Kidney epithelial cell (primary cell): ENCODE measurements at places on chromosomes 1 and 21. TPM values are rescaled to one million over a fixed set of nuclear protein-coding genes. Genes with fewer than 3 reads are reported as not detected.

DNA sequence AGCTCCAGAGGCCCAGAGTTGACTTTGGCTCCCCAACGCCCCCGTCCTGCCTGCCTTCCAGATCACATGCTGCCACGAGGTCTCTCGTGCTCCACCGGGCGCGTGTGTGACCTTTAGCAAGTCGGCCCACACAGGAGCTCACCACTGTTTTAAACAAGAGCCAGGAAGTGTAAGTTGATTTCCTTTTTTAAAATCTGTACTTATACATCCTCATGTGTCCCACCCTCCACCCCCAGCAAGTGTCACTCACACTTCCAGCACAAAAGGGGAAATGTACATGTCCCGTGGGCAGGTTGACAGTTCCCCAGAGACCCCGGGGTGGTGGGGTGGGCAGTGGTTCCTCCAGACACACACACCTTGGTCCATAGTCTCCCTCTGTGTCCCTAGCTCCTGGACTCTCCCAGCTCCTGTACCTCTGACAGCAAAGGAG, 84.4 kb downstream of the STUM start:
- no peak for DNase-seq

GRCh38 chr1:82161700-82162141, 361.0 kb downstream of the ADGRL2 start:
- DNase-seq, result no peak

- no peak for DNase-seq
These were observed 237.0 kb upstream of the HOOK1 start for GRCh38 chr1:59577774-59578173.

DNA sequence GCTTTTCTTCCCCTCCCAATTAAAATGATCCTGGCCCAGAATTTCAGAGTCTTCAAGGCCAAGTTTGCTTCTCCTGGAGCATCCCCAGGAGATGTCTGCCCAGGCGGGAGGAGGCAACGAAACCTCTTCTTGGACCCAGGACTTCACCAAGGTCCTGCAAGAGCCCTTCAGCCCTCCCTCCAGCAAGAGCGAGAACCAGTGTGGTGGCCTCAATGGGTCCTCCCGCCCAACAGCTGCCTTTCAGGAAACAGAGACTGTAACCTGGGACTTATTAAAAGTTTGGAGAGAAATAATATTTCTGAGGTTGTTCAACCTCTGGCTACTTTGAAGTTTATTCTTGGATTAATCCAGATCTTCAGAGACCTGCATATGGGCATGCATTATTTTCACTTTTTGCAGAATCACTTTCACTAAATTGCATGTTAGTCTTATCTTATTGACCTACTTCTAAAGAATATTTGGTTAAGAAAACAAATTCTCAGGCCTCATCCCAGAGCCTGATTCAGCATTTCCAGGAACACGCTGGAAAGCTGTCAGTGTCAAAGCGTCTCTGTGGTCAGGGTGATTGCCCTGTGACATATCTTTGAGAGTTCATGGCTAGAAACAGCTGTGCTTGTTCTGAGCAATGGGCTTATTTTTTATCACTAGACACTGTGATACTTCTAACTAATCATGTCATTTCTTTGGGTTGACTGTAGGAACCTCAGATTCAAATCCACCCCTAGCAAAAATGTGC, 66.0 kb upstream of the CLDN14 start:
- no peak for DNase-seq

DNA sequence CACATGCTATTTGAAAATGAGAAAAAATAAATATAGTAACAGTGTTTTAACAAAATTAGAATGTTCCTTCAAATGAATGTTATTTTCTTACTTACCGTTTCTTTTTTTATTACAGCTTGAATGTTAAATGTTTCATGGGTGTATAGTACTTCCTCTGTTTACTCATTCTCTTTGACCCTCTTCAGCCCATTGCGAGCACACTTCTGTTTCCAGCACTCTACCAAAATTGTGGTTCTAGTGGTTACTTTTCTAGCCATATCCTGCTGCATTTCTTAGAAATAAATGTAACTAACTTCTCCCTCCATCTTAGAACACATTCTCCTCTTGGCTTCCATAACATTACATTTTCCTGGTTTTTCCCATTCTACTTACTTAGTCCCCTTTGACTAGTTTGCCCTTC, 190.0 kb upstream of the C1orf105 start:
- no peak for DNase-seq

CCDC17 gene
- 0.33 and 1.3 TPM in 2 replicates for total RNA-seq
